ENCODE measurements at places on chromosomes 3 and 15. TPM values are rescaled to one million over a fixed set of nuclear protein-coding genes. Genes with fewer than 3 reads are reported as not detected.

- no peak for DNase-seq
- H3K36me3 ChIP-seq: peaks cover 4% of the 10 kb centered on the region
- no peaks in the 10 kb centered on the region for H3K27me3 ChIP-seq
- H3K4me3 ChIP-seq: no peak overlapping the region
- H3K27ac ChIP-seq: no peak overlapping the region
Observed at GRCh38 chr3:73479325-73479724, 145.4 kb downstream of the PDZRN3 start.

The MLF1 gene
- 43.8 TPM for total RNA-seq

The P3H2 gene
- total RNA-seq: 322 TPM

- no peak overlapping the region for H3K27ac ChIP-seq
- no peaks in the 10 kb centered on the region for H3K27me3 ChIP-seq
- DNase-seq: no peak
- no peak overlapping the region for H3K4me3 ChIP-seq
- peaks cover 11% of the 10 kb centered on the region for H3K4me1 ChIP-seq
Observed at GRCh38 chr15:39896846-39897245, 23.2 kb downstream of the GPR176 start.

GRCh38 chr3:139975594-139976365 lies 40.8 kb downstream of the CLSTN2 start:
- H3K4me3 ChIP-seq: no peak overlapping the region
- H3K27me3 ChIP-seq: peaks cover under 1% of the 10 kb centered on the region
- DNase-seq: peak; percentile 24
- no peaks in the 10 kb centered on the region for H3K4me1 ChIP-seq

GRCh38 chr3:64588380-64588779 lies 99.4 kb downstream of the ADAMTS9 start:
- no peak for DNase-seq
- no peaks in the 10 kb centered on the region for H3K4me1 ChIP-seq
- no peak overlapping the region for H3K4me3 ChIP-seq

DNA sequence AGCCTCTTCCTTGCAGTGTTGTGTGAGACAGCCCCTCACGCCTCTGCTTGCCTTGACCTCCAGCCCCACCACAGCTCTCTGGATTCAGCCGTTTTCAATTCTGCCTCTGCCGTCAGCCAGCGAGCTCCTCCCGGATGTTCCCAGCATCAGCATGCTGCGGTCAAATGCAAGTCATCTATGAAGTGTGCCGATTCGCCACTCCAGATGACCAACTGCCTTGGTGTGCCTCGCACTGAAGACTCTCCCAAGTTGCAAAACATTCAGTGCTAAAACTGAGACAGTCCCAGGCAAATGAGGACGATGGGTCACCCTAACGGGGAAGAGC lies 30.6 kb upstream of the RASA2 start:
- H3K27ac ChIP-seq: no peak overlapping the region
- no peaks in the 10 kb centered on the region for H3K27me3 ChIP-seq
- no peak overlapping the region for H3K4me3 ChIP-seq
- H3K36me3 ChIP-seq: no peaks in the 10 kb centered on the region
- no peak for DNase-seq
- peaks cover 5% of the 10 kb centered on the region for H3K4me1 ChIP-seq

The UMPS gene
- 50.4 TPM for total RNA-seq

- no peaks in the 10 kb centered on the region for H3K4me1 ChIP-seq
- H3K27me3 ChIP-seq: no peaks in the 10 kb centered on the region
- H3K4me3 ChIP-seq: no peak overlapping the region
- no peak for DNase-seq
- peaks cover 6% of the 10 kb centered on the region for H3K36me3 ChIP-seq
Observed at GRCh38 chr15:33982516-33982915, 14.2 kb downstream of the CHRM5 start.

- DNase-seq: peak; percentile 70
- no peaks in the 10 kb centered on the region for H3K27me3 ChIP-seq
- H3K36me3 ChIP-seq: no peaks in the 10 kb centered on the region
- H3K4me1 ChIP-seq: no peaks in the 10 kb centered on the region
Observed at GRCh38 chr3:161700998-161701397, 204.4 kb downstream of the OTOL1 start.

DNA sequence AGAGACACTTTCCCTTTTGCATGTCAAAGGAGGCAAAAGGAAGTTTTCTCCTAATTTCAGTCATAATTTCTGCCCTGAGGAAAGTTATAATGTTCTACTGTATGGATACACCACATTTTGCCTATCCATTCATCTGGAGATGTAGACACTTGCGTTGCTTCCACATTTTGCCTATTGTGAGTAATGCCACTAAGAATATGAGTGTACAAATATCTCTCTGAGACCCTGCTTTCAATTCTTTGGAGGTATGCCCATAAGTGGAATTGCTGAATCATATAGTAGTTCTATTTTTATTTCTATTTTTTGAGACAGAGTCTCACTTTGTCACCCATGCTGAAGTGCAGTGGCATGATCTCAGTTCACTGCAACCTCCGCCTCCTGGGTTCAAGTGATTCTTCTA lies 3.6 kb upstream of the CD276 start:
- no peak overlapping the region for H3K4me3 ChIP-seq
- peaks cover 3% of the 10 kb centered on the region for H3K4me1 ChIP-seq
- H3K27me3 ChIP-seq: peaks cover 47% of the 10 kb centered on the region
- no peak for DNase-seq
- H3K36me3 ChIP-seq: no peaks in the 10 kb centered on the region

DNA sequence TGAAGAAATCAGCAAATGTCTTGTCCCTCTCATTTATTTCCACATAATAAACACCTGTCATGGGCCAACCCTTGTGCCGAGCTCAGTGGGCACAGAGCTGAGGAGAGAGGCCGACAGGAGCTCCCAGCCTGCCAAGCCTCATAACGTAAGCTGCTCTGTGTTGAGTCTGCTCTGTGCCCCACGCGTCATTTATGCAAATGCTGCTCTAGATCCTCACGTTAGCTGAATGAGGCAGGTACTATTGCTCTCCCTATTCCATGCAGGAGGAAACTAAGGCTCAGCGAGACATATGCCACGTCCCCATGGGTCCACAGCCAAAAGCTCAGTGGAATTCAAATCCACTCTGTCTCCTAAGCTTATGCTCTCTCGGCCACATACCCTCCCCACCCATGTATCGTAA lies 41.5 kb downstream of the EFCAB12 start:
- H3K4me1 ChIP-seq: peaks cover 4% of the 10 kb centered on the region
- DNase-seq: no peak
- H3K4me3 ChIP-seq: no peak overlapping the region
- no peaks in the 10 kb centered on the region for H3K27me3 ChIP-seq

DNA sequence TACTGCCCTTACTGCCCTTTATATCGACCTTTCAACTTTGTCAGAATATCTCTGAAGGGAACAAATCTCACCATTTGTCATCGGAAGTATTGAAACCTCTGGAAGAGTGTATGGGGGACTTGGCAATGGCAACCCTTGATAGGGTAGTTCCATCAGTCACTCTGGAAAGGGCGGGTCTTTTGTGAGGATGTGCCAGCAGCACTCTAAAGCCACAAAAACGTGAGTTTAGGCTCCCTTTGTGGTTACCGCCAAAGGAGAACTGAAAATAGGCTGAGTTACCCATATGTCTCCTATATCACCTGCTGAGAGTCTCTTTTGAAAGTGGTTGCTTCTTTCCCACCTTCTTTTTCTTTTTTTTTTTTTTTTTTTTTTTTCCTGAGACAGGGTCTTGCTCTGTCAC lies 296.8 kb upstream of the CHRM5 start:
- DNase-seq: no peak
- no peaks in the 10 kb centered on the region for H3K36me3 ChIP-seq
- H3K4me1 ChIP-seq: no peaks in the 10 kb centered on the region
- H3K27ac ChIP-seq: no peak overlapping the region

- H3K36me3 ChIP-seq: peaks cover 39% of the 10 kb centered on the region
- no peaks in the 10 kb centered on the region for H3K27me3 ChIP-seq
- no peak overlapping the region for H3K4me3 ChIP-seq
- H3K27ac ChIP-seq: no peak overlapping the region
- peak; percentile 48 for DNase-seq
Observed at GRCh38 chr3:164208821-164209220, 869.5 kb downstream of the SI start.

DNA sequence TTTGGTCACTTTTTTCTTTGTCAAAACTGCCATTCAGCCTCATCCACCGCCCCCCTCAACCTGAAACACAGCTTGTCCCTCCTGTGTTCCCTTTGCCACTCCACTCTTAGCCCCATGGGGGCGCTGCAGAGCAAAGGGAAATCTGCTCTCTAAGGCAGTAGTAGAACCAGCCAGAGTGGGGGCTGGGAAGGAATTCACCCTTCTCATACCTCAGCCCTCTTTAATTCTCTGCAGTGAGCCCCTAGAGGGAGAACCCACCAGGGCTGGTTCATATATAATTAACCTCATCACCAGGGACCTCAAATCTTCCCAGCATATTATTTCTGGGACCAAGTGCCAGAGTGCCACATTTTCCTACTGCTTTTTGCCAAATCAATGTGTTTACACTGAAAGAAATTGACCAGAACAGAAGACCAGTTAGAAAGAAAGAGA lies 2.8 kb upstream of the BCL6 start:
- no peaks in the 10 kb centered on the region for H3K4me1 ChIP-seq
- peaks cover 12% of the 10 kb centered on the region for H3K27me3 ChIP-seq
- H3K36me3 ChIP-seq: no peaks in the 10 kb centered on the region
- no peak overlapping the region for H3K27ac ChIP-seq
- no peak overlapping the region for H3K4me3 ChIP-seq
- peak; percentile 99 for DNase-seq

Measured in endodermal cell (in vitro differentiated cells).